ENCODE measurements at places on chromosomes 3 and 15. TPM values are rescaled to one million over a fixed set of nuclear protein-coding genes. Genes with fewer than 3 reads are reported as not detected.

Gene MED12L
- total RNA-seq = 16.5 TPM

Gene NCKIPSD
- 32.8 TPM for total RNA-seq

DNA sequence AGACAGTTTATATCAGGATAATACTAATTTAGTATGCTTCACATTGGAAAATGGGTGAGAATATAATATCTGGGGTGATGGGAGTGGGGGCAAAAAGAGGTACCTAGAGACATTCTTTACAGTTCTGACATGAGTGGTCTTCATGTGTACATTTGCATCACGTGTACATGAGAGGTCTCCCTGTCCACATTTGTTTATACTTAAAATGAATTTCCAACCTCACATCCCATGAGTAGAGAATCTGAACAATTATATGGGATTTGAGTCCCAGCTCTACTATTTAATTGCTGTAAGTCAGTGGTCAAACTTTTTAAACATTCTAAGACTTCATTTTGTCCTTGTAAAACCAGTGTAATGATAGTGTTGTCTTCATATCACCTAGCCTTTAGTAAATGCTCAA lies 408.4 kb downstream of the NAALADL2 start:
- DNase-seq = no peak
- H3K36me3 ChIP-seq = no peaks in the 10 kb centered on the region
- H3K4me1 ChIP-seq = no peaks in the 10 kb centered on the region
- H3K27me3 ChIP-seq = no peaks in the 10 kb centered on the region

DNA sequence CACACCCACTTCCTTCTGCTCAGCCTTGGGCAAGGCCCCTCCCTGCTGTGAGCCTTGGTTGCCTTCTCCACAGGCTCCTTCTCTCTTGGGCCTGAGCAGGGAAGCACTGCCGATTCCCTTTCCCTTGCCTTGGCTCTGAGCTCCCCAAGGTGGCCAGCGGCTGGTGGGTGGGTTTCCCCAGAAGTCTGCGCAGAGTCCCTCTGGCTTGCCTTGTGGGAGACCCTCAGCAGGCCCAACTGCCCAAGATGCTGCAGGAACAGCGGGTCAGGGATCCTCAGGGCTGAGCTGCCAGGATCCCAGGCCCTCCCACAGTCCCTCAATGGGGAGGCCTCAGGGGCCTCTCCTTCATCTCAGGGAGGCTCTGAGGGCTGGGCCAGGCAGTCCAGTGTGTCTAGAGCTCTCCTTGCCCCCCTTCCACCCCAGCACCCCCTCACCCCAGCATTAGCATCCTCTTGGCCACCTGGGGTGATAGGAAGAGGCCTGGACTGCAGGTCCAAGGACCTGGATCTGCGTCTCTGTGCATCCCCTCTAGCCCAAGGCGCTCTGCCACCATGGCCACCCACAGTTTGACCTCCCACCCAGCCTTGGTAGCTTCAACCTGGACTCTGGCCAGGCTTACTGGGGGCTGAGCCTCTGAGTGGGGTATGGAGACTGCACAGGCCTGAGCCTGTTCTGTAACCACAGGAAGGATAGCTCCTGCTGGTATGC lies 68.6 kb downstream of the EXOG start:
- DNase-seq = no peak
- no peak overlapping the region for H3K27ac ChIP-seq
- no peak overlapping the region for H3K4me3 ChIP-seq
- H3K36me3 ChIP-seq = no peaks in the 10 kb centered on the region
- no peaks in the 10 kb centered on the region for H3K27me3 ChIP-seq

DNA sequence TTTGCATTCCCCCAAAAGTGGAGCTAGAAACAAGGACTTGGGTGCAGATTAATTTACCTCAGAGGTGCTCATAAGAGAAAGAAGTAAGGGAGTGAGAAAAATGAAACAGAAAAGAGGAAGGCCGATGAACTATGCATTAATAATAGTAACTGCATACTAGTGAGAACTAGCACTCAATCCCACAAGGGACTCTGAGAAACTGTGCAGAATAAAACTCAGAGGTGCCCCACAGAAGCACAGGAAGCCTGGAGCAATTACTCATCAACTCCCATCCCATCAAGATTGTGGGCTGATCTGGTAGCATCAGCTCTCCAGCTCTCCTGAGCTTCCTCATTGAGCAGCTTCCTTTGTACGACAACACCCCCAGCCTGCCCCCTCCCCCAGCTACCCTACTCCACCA lies 50.8 kb downstream of the CLDN18 start:
- no peak overlapping the region for H3K27ac ChIP-seq
- H3K4me3 ChIP-seq = no peak overlapping the region

- no peak for DNase-seq
- H3K4me1 ChIP-seq = peaks cover 4% of the 10 kb centered on the region
- no peak overlapping the region for H3K27ac ChIP-seq
- no peaks in the 10 kb centered on the region for H3K36me3 ChIP-seq
- H3K27me3 ChIP-seq = no peaks in the 10 kb centered on the region
These were observed 157.7 kb downstream of the RPLP1 start for GRCh38 chr15:69610277-69610676.

Data from neural progenitor cell (in vitro differentiated cells).